ENCODE measurements at places on chromosomes 3 and 15.

GRCh38 chr15:53160092-53160704 is 370.1 kb upstream of the ONECUT1 start:
- DNase-seq = no peak

- DNase-seq = no peak
Observed at GRCh38 chr3:172333692-172334457, 114.4 kb downstream of the GHSR start.

DNA sequence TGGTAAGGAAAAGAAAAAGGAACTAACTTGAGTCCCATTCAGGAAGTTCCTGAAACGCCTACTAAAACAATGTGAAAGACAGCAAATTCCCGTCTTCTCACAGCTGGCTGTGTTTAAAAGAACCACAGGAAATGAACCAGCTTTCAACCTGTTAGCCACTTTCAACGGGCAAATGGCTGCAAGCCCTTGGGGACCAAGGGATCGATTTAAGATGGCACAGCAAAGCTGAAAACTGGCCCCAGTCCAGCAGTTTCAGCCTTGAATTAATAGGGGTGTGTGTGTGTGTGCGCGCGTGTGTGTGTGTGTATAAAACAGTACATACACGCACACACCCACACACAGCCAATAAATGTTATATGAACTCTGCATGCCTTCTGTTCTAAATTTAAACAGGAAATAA is 168.7 kb upstream of the TMCO5A start:
- no peak for DNase-seq

GRCh38 chr15:64527263-64527984 is 67.0 kb downstream of the ZNF609 start:
- DNase-seq = no peak

- no peak for DNase-seq
Observed at GRCh38 chr3:9180764-9181117, 68.7 kb downstream of the SRGAP3 start.

GRCh38 chr3:48466386-48467109 is 20.0 kb downstream of the ATRIP start:
- DNase-seq = no peak

DNA sequence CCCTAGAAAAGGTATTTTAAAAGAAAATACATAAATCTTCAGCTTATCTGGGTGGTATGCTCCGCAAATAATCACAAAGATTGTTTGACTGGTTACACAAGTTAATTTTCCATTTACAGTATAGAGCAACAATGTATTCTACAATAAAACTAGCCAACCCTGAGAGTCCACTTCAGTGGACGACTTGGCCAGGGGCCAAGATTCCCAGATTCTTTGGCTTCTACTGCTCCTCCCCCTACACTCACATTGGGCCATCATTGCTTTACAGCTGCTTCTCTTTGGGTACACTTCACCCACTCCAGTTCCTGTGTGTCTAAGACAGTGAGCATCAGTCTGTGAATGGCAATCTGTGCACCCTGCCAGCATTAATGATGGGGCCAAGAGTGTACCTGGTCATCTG is 17.2 kb upstream of the PRICKLE2 start:
- DNase-seq = no peak

- DNase-seq = no peak
Observed at GRCh38 chr3:31369637-31370379, 162.9 kb upstream of the STT3B start.

DNA sequence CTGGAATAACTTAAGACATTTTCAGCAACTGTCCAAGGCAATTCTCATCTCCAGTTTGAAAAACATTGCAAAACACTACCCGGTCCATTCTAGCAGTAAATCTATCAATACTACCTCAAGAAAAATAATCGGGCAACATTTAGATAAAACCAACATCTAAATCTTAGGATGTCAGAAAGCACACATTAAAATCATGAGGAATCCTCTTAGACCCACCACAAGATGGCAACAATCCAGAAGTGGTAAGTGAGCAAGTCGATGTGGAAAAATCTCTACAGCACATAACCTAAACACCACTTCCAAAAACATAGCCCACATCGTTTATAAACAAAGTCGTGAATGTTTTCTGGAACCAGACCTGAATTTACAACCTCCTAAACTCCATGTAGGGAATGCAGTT is 5.7 kb downstream of the PLCH1 start:
- DNase-seq = no peak

DNA sequence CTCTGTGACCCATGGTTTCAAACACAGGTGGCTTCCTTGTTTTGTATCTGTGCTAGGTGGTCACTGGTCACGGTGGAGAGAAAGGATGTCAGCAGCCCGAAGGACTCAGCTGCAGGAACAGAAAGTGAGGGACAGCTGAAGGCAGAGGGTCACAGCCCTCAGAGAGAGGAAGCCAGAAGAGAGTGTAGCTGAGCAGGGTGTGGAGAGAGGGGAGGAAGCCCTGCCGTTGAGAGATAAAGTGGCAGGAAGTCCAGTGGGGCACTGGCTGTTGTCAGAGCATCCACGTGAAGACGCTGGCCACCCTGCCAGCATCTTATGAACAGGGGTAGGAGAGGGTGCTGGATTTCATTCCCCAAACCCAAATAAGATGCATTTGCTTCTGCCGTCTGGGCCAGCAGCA is 36.9 kb downstream of the LIMD1 start:
- no peak for DNase-seq

- no peak for DNase-seq
Observed at GRCh38 chr3:141905129-141905528, 28.7 kb downstream of the ATP1B3 start.

- DNase-seq = no peak
Observed at GRCh38 chr15:33021806-33022389, 172.6 kb downstream of the FMN1 start.

- no peak for DNase-seq
Observed at GRCh38 chr3:35307296-35307695, 332.0 kb upstream of the ARPP21 start.

DNA sequence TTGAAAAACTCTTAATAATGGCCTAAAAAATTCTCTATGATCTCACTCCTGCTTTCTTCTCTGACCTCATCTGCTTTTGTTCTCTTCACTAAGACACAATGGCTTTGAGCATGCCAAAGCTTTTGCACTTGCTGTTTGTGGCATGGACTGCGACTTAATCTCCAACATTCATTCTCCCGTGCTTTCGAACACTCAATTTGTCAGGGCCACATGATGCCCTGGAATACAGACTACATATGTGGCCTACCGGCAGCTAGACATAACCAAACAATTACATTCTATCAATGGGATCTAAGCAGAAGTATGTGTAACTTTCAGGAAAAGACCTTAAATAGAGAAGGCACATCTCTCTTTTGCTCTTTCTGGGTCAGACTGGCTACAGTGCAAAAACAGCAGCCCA is 506.5 kb downstream of the MAGI1 start:
- no peak for DNase-seq

GRCh38 chr3:49362561-49362960 is 4.4 kb upstream of the GPX1 start:
- DNase-seq = no peak

GRCh38 chr15:77821188-77821958 is 188.7 kb upstream of the LINGO1 start:
- DNase-seq = no peak

- DNase-seq = no peak
Observed at GRCh38 chr15:95932676-95933075, 397.8 kb upstream of the NR2F2 start.

DNA sequence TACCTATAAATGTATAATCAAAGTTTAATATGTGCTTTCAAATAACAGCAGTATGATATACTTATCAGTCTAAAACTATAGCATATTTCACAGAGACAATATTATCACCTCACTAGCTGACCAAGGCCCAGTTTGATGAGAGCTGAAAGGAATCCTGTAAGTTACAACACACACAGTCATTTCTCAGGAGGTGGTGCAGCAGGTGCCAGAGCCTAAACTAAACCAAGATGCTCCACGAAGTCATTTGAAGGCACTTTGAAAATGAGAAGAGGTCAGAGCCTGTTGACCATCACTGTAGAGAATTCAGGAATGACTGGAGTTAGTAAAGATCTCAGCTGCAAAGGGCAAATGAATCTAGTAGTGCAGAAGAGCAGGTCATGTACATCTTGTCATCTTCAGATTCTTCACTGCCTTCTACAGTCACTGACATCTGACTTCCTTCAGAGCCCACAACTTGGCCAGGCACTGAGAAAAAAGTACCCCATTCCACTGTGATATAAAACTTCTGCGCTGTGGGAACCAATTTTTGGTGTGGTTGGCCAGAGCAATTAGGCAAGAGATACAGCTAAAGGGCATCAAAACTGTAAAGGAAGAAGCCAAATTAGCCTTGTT is 7.9 kb downstream of the GBE1 start:
- no peak for DNase-seq

DNA sequence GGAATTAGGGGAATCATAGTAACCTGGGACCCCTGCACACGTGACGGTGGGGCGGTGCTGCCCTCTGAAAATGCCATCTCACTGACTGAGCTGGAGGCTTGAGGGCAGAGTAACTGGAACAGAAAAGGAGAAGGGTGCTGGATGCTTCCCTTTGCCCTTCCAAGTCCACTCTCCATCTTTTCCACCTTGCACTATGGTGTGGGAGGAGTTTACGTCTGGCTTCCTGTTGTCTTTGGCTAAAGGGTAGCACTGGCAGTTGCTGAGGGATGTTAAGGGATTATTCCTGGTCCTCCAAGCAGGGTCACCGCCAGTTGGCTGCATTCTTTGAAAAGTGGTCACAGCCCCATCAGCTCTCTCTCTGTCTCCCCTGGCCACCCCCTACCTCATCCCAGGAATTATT is 129.4 kb upstream of the SNTN start:
- no peak for DNase-seq

- DNase-seq = no peak
Observed at GRCh38 chr3:13846716-13847570, 32.9 kb downstream of the WNT7A start.

DNA sequence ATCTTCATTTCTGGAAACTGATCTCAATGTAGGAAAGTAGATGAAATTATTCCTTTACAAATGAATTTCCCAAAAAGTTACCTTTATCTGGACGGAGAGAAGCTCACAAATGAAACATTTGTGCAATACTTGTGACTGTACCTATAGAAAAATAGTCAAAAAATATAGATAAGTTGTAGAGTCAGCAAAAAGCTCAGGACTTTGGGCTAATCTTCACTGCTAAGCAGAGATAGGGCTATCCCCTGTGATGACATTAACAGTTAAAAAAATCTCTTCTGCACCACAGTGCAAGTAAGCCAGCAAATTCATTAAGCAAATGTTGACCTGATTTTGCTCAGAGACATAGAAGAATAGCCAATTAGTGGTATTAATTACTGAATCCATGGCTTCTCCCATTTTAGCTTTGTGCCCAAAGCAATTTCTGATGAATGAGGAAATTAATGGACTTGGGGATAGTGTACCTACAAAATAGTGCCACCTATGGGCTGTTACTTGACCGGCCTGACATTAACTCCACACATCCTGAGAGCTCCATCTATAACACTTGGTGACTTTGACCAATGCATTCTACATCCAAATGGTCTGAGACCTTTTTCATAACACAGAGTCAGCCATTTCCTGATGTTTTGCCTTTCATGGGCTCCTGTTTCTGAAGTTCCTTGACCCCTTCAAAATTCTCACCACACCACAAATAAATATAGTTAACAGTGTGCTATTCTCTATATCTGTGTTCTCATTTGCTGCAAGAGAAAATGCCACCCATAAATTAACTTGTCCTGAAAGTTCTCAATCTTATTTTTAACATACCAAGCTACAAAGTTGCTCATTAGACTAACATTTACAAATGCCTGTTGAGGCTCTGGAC is 105.0 kb downstream of the SSR3 start:
- no peak for DNase-seq

DNA sequence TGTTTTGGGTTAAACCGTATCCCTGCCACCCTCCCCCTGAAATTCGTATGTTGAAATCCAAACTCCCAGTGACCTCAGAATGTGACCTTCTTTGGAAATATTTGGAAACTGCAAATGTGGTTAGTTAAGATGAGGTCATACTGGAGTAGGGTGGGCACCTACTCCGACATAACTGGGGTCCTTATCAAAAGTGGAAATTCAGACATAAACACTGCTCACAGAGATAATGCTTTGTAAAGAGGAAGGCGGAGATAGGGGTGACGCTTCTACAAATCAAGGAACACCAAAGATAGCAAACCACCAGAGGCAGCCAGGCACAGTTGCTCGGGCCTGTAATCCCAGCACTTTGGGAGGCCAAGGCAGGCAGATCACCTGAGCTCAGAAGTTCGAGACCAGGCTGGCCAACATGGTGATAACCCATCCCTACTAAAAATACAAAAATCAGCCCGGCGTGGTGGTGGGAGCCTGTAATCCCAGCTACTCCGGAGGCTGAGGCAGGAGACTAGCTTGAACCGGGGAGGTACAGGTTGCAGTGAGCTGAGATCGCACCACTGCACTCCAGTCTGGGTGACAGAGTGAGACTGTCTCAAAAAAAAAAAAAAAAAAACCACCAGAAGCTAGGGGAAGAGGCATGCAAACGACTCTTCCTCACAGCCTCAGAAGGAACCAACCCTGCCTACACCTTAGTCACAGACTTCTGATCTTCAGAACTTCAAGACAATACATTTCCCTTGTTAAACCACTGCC is 51.1 kb upstream of the CHD2 start:
- no peak for DNase-seq

- no peak for DNase-seq
Observed at GRCh38 chr3:146975476-146975875, 370.3 kb upstream of the PLSCR5 start.

DNA sequence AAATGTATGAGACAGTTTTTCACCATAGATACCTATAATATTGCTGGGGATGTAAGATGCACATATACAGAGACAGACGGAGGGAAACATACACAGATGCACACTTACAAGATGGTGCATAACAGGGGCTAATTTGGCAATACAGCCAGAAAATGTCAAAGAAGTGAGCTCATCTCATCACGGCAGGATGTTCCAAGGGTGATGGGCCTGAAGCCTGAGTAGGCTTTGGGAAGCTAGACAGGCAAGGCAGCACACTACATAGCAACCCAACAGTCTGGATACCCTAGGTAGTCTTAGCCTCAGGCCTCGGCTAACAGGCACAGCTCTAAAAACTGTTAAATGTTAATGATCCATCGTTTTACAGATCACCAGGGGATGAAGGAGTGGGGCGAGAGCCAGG is 148.5 kb downstream of the OSBPL10 start:
- DNase-seq = no peak

GRCh38 chr3:79113876-79114275 is 653.9 kb downstream of the ROBO1 start:
- DNase-seq = no peak

All from NCI-H187 (cell line).